ENCODE measurements at places on chromosomes 5 and 9.
A peak's percentile ranks its signal among the peaks of the same experiment; 100 is the strongest.

GRCh38 chr9:28045051-28045450, 471.8 kb upstream of the C9orf72 start:
- DNase-seq: no peak

DNA sequence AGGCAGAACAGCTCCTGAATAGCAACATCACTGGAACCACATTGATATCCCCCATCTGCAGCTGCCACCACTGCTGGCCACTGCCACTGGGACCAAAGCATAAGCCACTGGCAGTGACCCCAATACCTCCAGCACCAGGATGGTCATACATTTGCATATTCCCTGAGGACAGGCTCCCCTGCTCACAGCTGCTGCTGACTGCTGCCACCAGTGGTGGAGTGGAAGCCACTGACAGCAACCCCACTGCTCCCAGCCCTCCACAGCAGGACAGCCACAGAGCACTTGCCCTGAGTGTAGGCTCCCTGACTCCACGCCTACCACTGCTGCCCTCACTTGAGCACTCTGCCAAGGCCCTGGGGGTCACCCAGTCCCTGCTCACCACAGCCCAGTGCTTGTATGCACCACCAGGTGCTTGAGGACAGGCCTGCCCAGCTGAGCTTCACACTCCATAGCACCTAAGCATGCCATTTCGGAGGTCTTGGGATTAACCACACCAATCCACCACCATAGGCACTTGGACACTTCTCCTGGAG, 327.4 kb upstream of the RPS23 start:
- no peak for DNase-seq

GRCh38 chr5:75044406-75044805, 8.0 kb downstream of the GCNT4 start:
- DNase-seq: no peak

GRCh38 chr5:179762079-179762780, 29.6 kb downstream of the MAML1 start:
- DNase-seq: no peak

DNA sequence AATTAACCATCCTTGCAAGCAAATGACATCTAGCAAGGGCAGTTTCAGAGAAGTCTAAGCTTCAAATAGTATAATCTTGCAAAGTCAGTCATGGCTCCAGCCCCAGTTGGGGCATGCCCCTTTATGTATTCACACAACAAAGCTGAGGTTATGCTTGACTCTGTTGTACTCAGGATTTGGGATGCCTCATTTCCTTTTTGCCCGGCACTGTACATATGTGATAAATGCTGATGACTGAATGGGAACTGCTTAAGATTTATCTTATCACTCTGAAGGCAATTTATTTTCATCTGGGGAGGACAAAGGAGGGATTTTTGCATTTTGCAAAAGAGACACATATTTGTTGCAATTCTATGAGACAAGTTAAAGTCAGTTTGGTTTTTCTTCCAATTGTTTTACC, 219.2 kb downstream of the TRPM3 start:
- no peak for DNase-seq

GRCh38 chr5:178074266-178074952, 38.9 kb upstream of the N4BP3 start:
- DNase-seq: no peak

- no peak for DNase-seq
Observed at GRCh38 chr5:169595172-169595820, 11.7 kb downstream of the SPDL1 start.

- no peak for DNase-seq
Observed at GRCh38 chr5:40071870-40072269, 607.8 kb upstream of the PTGER4 start.

GRCh38 chr9:38649731-38650363, 29.5 kb upstream of the ANKRD18A start:
- DNase-seq: no peak

DNA sequence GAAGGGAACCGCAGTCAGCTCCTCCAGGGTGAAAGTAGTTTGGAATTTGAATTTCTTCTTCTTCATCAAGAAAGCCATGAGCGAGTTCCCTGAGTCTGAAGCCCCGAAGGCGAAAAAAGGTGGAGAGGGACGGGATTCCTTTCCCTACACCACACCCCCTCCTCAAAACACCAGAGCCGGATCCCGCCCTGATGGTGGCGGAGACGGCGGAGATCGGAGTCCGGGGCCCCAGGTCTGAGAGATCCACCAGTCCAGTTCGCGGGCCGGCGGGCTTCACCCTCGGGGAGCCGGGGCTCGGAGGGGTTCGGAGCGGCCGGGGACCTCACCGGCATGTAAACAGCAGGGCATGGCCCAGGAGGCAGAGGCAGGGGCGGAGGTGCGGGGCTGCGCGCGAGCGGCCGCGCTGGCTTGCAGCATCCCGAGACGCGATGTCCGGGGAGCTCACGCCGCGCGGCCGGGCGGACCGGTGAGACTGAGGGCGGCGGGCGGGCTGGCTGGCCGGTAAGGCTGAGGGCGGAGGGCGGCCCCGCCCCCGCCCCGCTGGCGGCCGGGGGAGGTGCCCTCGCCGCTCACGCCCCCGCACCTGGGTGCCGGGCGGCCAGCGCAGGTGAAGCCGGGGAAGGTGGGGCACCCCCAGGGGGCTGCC, 606 bp downstream of the EEIG1 start:
- DNase-seq: no peak

DNA sequence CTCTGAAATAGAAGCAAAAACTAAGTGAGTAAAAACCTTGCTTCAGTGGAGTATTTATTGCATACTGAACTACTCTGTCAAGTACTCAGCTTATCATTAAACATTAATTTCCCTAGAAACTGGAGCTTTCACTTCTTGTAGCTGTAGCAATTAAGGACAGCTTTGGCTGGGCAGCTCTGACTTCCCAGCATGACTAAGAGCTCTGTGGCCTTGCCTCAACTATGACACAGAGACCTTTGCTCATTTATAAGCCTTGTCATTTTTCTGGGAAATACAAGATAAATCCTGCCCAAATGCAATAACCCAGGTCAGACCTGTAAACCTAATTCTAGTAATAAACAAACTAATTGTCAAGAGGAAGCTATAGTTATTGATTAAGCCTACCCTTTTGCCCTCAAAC, 65.4 kb upstream of the STK32A start:
- DNase-seq: no peak

DNA sequence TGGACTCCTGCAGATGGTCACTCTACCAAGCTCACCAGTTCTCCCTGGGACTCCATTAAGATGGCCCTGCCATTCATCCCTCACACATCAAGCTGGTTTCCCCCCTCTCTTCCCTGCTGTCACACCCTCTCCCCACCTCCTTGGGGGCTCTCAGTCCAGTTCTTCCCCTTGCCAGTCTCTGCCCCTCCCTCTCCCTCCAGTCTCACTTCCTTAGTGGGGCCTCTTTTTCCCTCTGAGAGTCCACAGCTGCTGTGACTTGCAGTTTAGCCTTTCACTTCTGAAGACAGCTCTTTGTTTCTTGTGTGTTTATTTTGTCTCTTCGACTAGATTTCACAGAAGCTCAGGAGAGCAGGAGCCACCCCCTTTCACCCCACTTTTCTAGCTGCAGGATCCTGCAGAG, 10.5 kb downstream of the DOCK2 start:
- no peak for DNase-seq

DNA sequence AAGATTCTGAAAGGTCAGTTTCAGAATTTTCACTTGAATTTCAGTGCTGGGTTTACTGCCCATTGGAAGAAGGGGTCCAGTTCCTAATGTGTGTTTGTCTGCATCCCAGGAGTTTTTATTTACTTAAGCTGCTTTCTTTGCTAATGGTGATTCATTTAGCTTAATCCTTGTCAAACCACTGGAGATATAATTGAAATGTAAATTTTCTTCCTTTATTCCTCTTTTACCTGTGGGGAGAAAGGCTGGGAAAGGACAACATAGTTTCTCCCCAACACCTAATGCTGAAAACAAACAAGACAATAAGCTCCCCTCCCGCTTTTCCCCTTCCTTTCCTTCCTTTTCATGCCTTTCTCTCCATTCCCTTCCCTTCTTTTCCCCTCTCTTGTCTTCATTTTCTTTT, 185.8 kb downstream of the KCTD16 start:
- DNase-seq: no peak

DNA sequence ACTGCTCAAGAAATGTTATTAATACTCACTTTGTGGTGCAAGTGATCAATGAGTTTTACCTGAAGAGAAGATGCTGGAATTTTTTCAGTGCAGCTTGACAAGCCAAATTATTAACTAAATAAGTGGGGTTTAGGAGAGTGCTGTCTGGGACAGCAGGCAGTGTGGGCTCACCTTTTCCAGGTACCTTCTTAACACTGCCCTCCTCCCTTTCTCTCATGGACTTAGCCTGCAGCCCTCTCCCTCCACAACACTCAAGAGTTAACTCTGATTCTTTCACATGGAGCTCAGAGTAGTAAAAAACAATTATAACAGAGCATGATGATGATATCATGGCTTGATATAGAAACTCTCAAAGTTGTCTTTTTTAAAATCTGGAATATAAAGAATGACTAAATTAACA, 404.8 kb upstream of the SLC30A5 start:
- DNase-seq: no peak

GRCh38 chr9:92424340-92424739, at the start of gene OMD:
TSS of gene OMD (minus strand) at chr9:92424471. CDS start at chr9:92417558, 6,913 bp downstream.
- DNase-seq: no peak

DNA sequence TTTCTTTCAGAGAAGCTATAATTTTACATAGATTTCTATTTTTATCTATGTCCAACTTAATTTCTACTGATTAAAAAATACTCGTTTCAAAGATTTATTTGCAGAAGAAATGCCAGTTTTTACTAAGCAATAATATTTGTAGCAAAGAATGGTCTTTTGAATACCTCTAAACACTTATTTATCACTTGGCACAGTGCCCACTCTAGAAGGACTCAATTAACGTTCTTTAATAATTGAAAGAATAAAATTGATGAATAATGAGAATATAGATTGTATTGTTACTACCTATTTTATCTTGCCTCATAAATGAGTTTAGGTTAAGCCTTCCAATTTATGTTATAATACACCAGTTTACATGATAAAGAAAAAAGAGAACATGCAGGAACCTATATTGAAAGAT, 889.7 kb upstream of the CDH9 start:
- no peak for DNase-seq

- DNase-seq: no peak
Observed at GRCh38 chr9:13750061-13750460, 470.6 kb upstream of the MPDZ start.

- peak; percentile 71 for DNase-seq
Observed at GRCh38 chr5:172766287-172767108, 4.5 kb downstream of the DUSP1 start.

DNA sequence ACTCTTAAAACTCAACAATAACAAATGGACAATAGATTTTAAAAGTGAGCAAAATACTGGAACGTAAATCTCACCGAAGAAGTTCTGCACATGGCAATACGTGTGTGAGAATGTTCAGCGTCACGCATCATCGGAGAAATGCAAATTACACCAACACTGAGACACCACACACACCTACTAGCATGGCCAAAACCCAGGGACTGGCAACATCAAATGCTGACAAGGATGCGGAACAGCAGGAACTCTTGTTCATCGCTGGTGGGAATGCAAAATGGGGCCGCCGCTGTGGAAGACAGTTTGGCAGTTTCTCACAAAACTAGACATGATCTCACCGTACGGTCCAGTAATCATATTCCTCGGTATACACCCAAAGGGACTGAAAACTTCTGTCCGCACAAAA, 21.6 kb upstream of the CLPTM1L start:
- no peak for DNase-seq

DNA sequence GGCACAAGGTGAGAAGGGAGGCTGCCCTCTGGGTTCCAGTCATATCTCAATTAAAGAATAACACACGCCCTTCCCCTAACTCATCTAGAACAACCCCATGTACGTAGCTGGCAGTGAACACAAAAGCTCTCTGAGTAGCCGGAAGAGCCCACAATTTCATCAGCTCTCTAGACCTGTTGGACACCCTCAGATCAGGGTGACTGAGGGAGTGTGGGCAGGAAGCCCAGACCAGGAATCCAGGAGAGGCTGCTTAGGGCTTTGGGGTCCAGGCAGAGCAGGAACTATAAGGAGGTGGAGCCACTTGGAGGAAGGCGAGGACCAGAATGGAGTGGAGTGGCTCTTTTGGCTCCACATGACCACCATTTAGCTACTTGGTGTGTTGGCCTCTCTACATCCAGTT, 237.4 kb downstream of the NR3C1 start:
- DNase-seq: no peak

GRCh38 chr9:130197888-130198287, 25.7 kb downstream of the NCS1 start:
- DNase-seq: no peak

DNA sequence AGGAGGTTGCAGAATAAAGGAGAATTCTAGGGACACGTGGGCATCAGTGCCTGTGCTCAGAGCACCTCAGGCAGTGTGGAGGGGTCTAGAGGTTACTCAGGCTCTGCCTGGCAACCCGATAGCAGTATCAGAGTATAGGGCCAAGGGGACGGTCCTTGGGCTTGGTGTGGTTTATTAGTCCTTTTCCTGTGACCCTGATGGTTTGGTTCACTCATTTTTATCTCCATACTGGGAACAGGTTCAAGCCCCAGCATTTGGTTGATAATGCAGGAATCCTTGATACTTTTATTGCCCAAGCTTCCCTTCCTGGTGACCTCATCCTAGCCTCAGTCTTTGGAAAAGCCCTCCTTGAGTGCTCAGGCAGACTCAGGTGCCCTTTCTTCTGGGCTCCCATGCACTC, 35.5 kb downstream of the FXN start:
- no peak for DNase-seq

- no peak for DNase-seq
Observed at GRCh38 chr5:124234770-124235562, 511.5 kb downstream of the ZNF608 start.

GRCh38 chr5:179699616-179700237, 960 bp downstream of the CANX start:
- DNase-seq: no peak

- no peak for DNase-seq
Observed at GRCh38 chr9:128101231-128101661, 26.3 kb downstream of the PTGES2 start.

- no peak for DNase-seq
Observed at GRCh38 chr9:117535973-117536372, 121.1 kb upstream of the ASTN2 start.

- DNase-seq: no peak
Observed at GRCh38 chr9:93295456-93296076, 111.6 kb downstream of the WNK2 start.

DNA sequence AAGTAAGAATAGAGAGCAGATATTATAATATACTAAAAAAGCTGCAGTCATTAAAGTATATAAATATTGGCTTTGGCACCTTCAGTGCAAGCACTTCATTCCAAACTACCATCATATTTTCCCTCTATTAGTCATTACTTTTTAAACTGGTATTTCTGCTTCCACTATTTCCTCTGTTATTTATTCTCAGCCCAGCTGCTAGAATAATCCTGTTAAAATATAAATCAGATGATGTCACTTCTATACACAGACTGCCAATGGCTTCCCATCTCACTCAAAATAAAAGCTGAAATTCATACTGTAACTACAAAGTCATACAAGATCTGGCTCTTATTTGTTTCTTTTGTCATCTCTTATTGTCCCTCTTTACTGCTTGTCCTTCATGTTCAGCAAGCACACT, 432.9 kb downstream of the TLE4 start:
- DNase-seq: no peak

Data from Panc1 (cell line).